GM12878 (cell line): ENCODE measurements at places on chromosomes 7 and 10.

GRCh38 chr10:46240684-46241565 is 45.9 kb upstream of the ANTXRL start:
- DNase-seq: no peak

- no peak for DNase-seq
These were observed 82.8 kb upstream of the ZNF32 start for GRCh38 chr10:43731486-43731885.

DNA sequence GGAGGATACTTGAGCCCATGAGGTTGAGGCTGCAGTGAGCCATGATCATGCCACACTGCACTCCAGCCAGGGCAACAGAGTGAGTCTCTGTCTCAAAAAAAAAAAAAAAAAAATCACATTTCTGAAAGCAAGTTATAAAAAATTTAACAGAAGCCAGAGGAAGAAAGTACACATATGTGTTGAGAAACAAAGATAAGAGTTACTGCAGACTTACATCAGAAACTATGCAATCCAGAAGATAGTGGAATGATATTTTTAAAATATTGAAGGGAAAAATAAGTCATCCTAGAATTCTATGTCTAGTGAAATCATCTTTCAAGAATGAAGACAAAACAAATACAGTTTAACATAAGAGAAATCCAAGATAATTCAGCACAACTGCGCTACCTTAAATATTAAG is 46.9 kb downstream of the ZNF518A start:
- no peak for DNase-seq

DNA sequence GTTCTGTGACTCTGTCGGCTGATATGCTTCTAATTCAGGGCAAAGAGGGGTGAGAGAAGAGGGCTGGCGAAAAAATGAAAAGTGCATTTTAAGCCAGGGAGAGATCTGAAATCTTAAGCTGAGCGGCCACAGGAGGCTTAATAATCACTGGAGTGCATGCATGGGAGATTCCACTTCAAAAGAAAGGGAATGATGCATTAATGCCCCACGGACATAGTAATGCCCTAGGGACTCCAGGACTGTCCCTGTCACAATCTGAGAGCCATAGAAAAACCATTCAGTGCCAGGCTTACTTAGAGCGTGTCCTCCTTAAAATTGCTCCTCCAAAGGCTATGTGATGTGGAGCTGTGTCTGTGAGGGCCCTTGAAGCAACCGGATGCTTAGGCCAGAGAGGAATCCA is 75.1 kb downstream of the NHLRC2 start:
- no peak for DNase-seq

- DNase-seq: no peak
These were observed 223.7 kb upstream of the PRSS58 start for GRCh38 chr7:142481548-142481947.

DNA sequence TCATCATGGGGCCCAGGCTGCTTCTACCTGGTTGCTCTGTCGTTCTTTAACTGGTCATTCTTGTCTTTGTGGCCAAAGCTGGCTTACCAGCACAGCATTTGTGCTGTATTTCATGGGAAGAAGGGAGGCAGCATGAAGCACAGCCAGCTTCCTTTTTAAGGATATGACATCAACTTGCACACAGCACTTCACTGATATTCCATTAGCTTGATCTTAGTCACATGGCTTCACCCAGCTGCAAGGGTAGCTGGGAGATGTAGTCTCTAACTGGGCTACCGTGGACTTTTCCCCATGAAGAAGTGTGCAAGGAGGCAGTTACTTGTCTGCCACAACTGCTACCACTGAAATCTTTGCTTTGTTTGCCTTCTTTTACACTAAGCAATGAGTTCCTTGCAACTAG is 525.2 kb downstream of the LRMDA start:
- no peak for DNase-seq

DNA sequence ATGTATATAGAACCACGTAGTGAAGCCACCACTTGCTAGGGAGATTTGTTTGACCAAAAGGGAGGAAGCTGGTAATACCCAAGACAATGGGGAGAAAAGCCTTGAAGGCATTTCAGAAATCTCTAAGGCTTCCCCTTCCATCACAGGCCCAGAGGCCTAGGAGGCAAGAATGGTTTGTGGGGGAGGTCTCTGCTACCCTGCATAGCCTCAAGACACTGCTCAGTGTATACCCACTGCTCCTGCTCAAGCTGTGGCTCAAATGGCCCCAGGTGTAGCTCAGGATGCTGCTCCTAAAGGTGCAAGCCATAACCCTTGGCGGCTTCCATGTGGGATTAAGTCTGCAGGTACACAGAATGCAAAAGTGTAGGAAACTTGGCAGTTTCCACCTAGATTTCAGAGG is 1105.8 kb downstream of the GATA3 start:
- DNase-seq: no peak

DNA sequence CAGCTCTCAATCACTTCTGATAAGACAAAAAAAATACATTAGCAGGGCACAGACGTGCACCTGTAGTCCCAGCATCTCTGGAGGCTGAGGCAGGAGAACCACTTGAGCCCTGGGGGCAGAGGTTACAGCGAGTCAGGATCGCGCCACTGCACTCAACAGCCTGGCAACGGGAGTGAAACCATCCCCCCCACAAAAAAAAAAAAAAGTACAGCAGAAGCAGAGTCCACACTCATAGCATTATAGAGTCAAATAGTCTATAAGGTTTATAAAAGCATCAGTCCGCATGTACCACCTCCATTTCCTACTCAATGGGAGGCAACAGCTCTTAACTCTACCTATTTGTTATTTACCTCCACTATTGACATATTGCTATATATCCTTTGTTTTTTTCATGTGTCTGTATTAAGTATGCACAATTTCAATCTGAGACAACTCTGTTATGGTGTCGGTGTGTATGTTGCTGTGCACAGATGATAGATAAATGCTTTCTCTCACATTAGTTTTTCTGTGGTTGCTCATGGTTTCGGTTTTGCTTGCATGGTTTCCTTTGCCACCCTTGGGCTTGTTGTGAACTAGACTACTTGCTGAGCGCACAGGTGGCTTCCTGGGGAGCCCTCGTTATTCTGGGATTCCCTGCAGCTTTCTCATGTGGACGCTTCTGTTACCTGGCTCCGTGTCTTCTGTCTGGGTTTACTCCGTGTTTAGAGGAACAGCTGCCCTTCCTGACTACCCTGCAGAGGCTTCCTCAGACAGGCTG is 40.4 kb downstream of the PROSER2 start:
- peak; percentile 76 for DNase-seq

DNA sequence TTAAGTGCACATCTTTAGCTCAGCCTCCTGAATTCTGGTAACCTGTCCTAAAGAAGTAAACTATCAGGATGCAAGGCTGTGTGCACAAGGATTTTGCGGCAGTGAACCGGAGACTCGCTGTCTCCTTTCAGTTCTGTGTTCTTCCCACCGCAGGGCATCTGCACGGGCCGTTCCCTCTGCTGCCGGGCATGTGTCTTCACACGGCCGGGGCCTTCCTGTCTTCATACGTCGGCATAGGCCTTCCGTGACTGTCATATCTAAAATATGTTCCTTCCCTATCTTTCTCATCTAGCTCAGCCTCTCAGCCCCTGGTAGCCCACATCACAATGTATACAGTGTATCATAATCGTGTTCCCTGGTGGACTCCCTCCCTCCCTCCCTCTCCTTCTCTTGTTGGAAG is 16.4 kb downstream of the PALD1 start:
- DNase-seq: no peak

DNA sequence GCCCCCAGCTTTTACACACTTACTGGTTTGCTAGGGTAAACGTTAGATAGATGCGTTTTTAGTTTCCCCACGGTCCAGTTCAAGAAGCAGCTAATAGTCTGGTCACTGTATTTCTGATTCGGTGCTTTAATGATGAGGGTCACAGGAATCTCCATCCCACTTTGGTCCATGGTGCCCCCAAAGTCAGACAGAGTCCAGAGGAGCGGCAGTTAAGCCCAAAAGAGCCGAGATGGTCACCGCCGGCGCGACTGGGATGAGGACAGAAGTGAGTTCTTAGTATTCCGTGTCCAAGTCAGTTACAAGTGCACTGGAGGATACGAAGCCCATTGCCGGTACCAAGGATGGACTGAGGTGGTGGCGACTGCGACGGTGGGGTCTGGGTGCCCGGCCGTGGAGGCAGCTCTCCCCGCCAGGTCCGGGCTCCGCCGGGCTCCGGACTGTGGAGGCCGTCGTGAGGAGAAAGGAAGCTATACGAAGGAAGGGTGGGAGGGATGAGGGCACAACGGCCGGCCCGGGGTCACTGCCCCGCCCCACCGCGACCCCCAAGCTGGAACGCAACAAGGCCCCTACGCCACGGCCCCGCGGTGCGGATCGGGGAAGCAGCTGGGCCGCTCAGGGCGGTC is 663 bp downstream of the HERPUD2 start:
- DNase-seq: no peak

GRCh38 chr7:91396-92175 is 100.8 kb upstream of the FAM20C start:
- no peak for DNase-seq

DNA sequence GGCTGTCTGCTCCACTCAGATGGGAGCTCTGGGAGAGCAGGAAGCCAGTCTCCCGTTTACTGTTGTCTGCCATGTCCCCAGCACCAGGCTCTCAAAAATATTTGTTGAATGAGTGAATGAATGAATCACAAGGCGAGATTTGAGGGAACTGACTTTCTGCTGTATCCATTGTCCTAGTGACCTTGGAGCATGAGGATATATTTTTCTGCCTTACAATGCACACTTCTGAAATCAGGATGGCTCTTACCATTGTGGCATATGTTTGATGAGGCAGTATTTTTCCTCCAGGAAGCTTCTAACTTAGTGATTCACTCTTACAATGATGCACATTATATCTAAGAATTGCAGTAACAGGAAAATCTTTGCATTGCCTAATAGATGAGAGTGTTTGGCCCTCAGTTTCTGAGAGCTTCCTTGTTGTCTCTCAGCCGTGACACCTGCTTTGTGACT is 136.4 kb downstream of the RPS24 start:
- DNase-seq: no peak

GRCh38 chr7:108079276-108079647 is 50.9 kb downstream of the LAMB4 start:
- no peak for DNase-seq

DNA sequence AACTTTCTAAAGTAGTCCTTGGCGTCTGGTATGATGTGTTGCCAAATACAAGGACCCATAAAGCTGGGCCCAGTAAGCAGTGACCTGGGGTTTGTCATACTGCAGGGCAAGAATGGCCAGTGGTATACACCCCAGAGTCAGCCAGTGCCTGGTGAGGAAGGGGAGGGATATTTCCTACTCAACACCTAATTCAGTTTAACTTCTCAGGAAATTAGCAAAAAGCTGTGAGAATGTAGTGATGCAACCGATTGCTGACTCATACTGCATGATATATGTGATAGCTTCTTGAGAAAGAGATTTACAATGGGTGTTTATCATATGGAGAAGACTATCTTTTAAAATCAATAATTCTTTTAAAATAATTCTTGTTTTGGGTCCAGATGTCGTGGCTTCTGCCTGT is 889.3 kb upstream of the CELF2 start:
- no peak for DNase-seq

DNA sequence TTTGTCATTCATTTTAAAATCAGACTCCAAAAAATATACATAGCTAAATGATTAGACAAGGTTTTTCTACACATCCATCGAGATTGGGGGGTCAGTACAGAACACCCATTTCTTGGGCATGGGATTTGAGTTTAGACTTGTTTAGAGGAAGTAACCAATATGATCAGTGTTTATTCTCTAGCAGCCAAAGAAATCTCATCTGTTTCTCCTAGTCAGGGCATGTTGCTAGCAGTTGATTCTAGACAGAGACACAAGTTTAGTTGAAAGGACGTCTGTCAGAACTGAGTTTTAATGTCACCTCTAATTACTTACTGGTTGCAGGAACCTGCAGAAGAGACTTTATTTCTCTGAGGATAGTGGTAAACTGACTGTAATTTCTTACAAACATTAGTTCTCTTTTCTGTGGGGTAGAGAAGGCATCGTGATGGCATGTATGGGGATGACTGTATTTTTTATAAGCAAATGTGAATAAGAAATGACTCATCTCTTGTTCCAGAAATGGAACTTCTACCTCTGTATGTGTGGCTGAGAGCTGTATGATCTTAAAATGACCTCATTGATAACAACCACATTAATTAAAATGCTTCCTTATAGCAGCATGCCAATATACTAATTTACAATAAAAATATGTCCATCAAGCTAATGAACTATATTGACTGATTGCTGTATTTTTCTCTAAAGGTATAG is 30.6 kb upstream of the RHOBTB1 start:
- no peak for DNase-seq

GRCh38 chr10:5860066-5860465 is 29.6 kb downstream of the ANKRD16 start:
- DNase-seq: no peak

DNA sequence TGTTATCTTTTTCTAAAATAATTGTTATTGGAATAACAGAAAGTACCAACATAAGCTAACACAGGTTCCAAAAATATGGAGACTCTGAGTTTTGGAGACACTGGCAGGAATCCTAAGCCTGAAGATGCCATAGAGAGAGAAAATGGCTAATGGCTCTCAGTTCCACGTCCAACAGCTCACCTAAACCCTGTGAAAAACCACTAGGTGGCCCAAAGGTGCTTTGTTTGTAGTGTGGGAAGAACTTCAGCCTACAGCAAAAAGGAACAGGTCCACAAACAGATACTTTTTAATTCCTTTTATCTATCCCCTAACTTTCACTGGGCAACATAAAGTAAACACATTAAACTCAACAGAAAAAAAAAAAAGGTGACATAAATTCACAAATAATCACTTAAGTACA is 272.3 kb downstream of the SEMA3D start:
- DNase-seq: no peak

- peak; percentile 3 for DNase-seq
These were observed 145.1 kb downstream of the SEMA3D start for GRCh38 chr7:85041605-85042216.

GRCh38 chr7:5442757-5443305 is 19.2 kb upstream of the TNRC18 start:
- DNase-seq: no peak

DNA sequence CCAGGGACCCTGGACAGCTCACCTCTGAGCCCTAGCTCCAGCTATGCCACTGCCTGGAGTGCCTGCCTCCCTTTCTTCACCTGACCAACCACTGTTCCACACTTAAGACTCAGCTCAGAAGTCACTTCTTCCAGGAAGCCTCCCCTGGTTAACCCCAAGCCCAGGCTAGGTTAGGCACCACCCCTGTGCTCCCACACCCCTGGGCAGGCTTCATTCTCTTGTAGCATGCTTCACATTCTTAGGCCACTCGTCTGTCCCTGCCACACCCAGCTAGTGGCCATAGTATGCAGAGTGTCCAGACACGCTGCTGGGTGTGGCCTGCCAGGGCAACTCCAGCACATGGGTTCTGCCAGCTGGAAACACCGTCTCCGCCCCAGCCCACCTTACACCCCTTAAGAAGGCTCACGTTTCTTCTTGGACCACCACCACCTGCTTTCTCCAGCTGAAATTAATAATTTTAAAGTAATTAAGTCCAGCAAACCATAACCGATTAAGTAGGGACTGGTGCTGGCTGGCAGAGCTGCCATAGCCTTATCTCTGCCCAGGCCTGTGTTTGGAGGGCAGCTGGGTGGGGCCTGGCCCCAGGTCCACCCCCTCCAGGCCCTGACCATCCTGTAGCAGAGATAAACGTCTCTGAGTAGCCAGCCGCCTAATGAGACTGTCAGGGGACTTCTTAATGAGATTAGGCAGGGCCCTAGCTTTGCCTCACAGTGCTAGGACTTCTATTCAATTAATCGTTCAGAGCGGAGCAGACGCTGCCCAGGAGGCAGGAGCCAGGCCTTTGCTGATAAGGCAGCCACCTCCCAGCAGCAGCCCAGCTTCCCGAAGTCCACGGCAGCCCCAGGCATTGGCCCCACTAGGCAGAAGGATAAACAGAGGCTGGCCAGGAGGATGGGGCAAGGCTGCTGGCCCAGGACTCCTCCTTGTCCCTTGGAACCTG is 20.5 kb downstream of the GRID1 start:
- no peak for DNase-seq
